A172 (cell line): ENCODE measurements at places on chromosomes 16 and 17. TPM values are rescaled to one million over a fixed set of nuclear protein-coding genes. Genes with fewer than 3 reads are reported as not detected.

Gene CD300H
- total RNA-seq: not detected in 2 replicates

Gene TAT
- total RNA-seq: not detected in 2 replicates

Gene SPNS2
- 28.3 and 28.5 TPM in 2 replicates for total RNA-seq

Gene NPIPB9
- total RNA-seq: 0.83 TPM in 1 of 2 replicates, not detected in the other

Gene TMEM114
- not detected in 2 replicates for total RNA-seq

Gene HCRT
- total RNA-seq: not detected in 2 replicates

Gene FOXF1
- 2.1 TPM in 2 replicates for total RNA-seq

Gene CSH1
- not detected in 2 replicates for total RNA-seq

Gene MPV17L
- total RNA-seq: 0.02 TPM in 1 of 2 replicates, not detected in the other

Gene PITPNM3
- total RNA-seq: 9.8 and 13.0 TPM in 2 replicates

Gene PLSCR3
- 73.2 and 74.7 TPM in 2 replicates for total RNA-seq

Gene BICDL2
- total RNA-seq: not detected in 2 replicates

Gene ARHGAP23
- total RNA-seq: 48.9 and 68.6 TPM in 2 replicates

Gene TNK1
- 0.07 TPM in 1 of 2 replicates, not detected in the other for total RNA-seq
